A549 treated with CpdA at 1 μM for 4 hours (cell line): ENCODE measurements at places on chromosomes 2 and 18. TPM values are rescaled to one million over a fixed set of nuclear protein-coding genes. Genes with fewer than 3 reads are reported as not detected.

ATP6V1B1 gene
- 1.5 to 2.5 TPM (median 2.4 TPM) in 4 of 5 replicates, not detected in the other for total RNA-seq

ASIC4 gene
- total RNA-seq: 0.06 to 0.09 TPM (median 0.08 TPM) in 3 of 5 replicates, not detected in the others

NT5DC4 gene
- total RNA-seq: 0.49 TPM in 1 of 5 replicates, not detected in the others

ECEL1 gene
- total RNA-seq: 0.07 to 0.37 TPM (median 0.10 TPM) in 4 of 5 replicates, not detected in the other

LOXHD1 gene
- total RNA-seq: not detected in 5 replicates

AFF3 gene
- total RNA-seq: 0.01 to 0.11 TPM (median 0.02 TPM) in 3 of 5 replicates, not detected in the others

ANKRD30BL gene
- not detected in 5 replicates for total RNA-seq

RAB6C gene
- total RNA-seq: not detected in 5 replicates

CKAP2L gene
- 11.5 to 19.6 TPM (median 13.8 TPM) in 5 replicates for total RNA-seq

RGPD3 gene
- total RNA-seq: 0.15 to 0.22 TPM (median 0.19 TPM) in 5 replicates

C2orf78 gene
- total RNA-seq: not detected in 5 replicates

GALNT13 gene
- total RNA-seq: 7.7 to 11.9 TPM (median 10.2 TPM) in 5 replicates

CNTNAP5 gene
- total RNA-seq: not detected in 5 replicates

LAMA1 gene
- total RNA-seq: 0.03 to 0.17 TPM (median 0.06 TPM) in 4 of 5 replicates, not detected in the other

MARCHF4 gene
- total RNA-seq: 53.4 to 70.8 TPM (median 57.2 TPM) in 5 replicates

CMPK2 gene
- 0.67 to 1.1 TPM (median 0.79 TPM) in 5 replicates for total RNA-seq

IMPA2 gene
- total RNA-seq: 49.9 to 63.6 TPM (median 57.2 TPM) in 5 replicates

CCDC74A gene
- 11.7 to 18.2 TPM (median 16.0 TPM) in 5 replicates for total RNA-seq

NAGK gene
- 57.4 to 85.0 TPM (median 78.0 TPM) in 5 replicates for total RNA-seq

CYP26B1 gene
- 11.2 to 16.8 TPM (median 14.4 TPM) in 5 replicates for total RNA-seq

SLC30A3 gene
- 2.6 to 3.8 TPM (median 3.4 TPM) in 5 replicates for total RNA-seq

PLEK gene
- total RNA-seq: 0.01 TPM in 1 of 5 replicates, not detected in the others

CIB4 gene
- total RNA-seq: 0.35 TPM in 1 of 5 replicates, not detected in the others

CLK1 gene
- total RNA-seq: 36.0 to 52.1 TPM (median 41.7 TPM) in 5 replicates

TIGD1 gene
- total RNA-seq: 4.6 to 5.1 TPM (median 4.9 TPM) in 5 replicates

ZNF385B gene
- 0.03 TPM in 1 of 5 replicates, not detected in the others for total RNA-seq

UBR3 gene
- 9.9 to 13.1 TPM (median 10.5 TPM) in 5 replicates for total RNA-seq

SUMO1 gene
- total RNA-seq: 131 to 192 TPM (median 141 TPM) in 5 replicates

NT5C1B gene
- not detected in 5 replicates for total RNA-seq

SERPINB11 gene
- 0.11 TPM in 1 of 5 replicates, not detected in the others for total RNA-seq

TUBA3D gene
- not detected in 5 replicates for total RNA-seq

LYPD1 gene
- total RNA-seq: 12.3 to 20.8 TPM (median 17.7 TPM) in 5 replicates

KLHL30 gene
- total RNA-seq: 0.05 to 0.19 TPM (median 0.07 TPM) in 5 replicates

EML6 gene
- total RNA-seq: 1.0 to 2.4 TPM (median 1.2 TPM) in 5 replicates

CFAP65 gene
- 0.10 to 0.34 TPM (median 0.14 TPM) in 5 replicates for total RNA-seq

ITGB6 gene
- 0.84 to 2.4 TPM (median 1.1 TPM) in 5 replicates for total RNA-seq
